ENCODE measurements at places on chromosomes 3 and 15.

GRCh38 chr3:171374260-171374659, 85.9 kb downstream of the TNIK start:
- DNase-seq: no peak

GRCh38 chr3:186826410-186826975, 16.0 kb upstream of the ADIPOQ start:
- DNase-seq: peak; percentile 20

GRCh38 chr3:108202834-108203233, 19.4 kb downstream of the IFT57 start:
- no peak for DNase-seq

DNA sequence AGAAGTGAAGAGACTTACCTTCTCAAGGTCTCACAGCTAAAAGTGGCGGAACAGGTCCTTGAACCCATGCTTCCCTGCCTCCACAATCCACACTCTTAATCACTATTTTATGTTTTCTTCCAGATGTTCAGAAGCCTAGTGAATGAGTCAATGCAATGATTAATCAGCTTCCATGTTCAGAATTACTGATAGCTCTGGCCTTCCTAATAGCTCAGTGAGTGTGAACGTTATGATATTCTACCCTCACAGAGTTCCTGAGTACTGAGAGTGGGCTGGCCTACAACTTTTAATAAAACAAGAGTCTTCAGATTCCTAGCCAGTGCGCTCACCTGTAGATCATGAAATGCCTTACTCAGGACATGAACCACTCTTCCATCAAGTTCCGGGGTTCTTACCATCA, 443.0 kb upstream of the ADAMTS9 start:
- no peak for DNase-seq

- no peak for DNase-seq
Observed at GRCh38 chr15:52057996-52058395, 39.0 kb downstream of the MAPK6 start.

DNA sequence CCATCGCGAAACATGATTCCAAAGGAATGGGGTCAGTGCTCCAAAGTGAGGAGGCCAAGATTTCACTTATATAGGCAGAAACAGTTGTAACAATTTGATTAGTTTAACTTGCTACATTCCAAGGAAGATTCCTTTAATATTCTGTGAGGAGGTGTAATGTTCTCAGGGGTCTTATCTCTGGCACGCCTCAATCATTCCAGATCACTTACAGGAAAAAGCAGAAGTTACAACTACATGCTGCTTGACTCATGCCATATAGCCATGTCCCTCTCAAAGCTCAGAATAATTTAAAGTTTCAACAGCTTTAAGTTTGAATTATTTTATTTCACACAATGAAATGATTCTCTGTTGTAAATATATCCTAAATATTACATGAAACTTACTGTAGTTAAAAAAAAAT, 3.5 kb upstream of the FYTTD1 start:
- DNase-seq: no peak

DNA sequence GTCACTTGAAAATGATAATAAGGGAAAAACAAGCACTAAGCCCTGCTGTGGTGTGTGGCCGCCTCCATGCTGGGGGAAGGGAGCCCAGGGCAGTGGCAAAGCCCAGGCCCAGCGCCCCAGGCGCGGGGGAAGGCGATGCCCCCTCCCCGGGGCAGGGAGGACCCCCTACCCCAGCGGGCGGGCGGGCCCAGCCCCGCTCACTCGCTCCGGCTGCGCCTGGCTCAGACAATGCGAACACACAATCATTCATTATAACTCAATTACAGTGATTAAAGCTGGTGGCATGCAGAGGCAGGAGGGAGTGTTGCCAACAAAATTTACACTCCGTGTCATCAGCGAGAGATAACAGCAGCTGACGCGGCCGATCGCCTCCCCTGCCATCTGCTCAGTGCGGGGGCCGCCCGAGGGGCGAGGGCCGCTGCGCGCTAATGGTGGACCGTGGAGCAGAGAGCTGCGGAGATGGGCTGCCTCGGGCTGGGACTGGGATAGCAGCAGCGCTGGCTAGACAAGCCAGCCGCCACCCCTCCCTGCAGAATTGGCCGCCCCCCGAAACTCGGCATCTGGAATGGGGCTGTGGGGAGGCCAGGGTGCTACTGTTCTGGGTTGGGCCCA, 64.1 kb downstream of the TLE3 start:
- peak; percentile 9 for DNase-seq

Measured in activated CD8-positive, alpha-beta memory T cell treated with anti-CD3 and anti-CD28 coated beads, Interleukin-2, amount 50 U/mL, for 4 hours (primary cell).